Central memory CD8-positive, alpha-beta T cell (primary cell): ENCODE measurements at places on chromosomes 6 and 20.

DNA sequence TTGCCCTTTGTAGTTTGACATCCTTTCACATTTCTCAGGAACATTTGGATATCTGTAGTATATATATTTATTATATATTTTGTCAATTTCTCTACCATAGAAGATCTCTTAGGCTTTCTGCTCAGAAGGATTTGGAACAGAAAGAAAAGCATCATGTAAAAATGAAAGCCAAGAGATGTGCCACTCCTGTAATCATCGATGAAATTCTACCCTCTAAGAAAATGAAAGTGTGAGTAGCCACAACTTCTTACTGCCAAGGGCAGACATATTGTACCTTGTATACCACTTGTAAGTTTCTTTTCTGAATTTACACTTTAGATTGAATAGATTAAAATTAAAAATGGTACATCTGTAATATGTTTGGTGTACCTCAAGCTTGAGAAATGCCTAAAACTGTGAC lies 31.2 kb downstream of the TPX2 start:
- no peak for DNase-seq

- no peak for DNase-seq
Measured at GRCh38 chr20:59192533-59192896, 28.9 kb downstream of the ZNF831 start.

DNA sequence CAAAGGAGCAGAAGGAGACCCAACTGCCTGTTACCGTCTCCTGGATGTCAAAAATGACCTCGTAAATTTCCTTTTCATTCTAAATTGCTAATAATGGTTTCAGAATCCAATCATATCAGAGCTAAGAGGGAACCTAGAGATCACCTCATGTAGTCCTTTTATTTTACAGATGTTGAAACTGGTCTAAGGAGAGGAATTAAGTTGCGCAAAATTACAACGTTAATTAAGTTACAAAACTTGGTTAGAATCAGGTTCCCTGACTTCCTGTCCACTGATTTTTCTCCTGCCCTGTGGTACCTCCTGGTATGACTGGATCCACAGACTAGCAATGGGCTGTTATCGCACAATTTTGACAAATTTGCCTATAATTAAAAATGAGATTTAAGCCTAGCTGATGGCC lies 9.0 kb upstream of the STK38 start:
- DNase-seq = no peak

GRCh38 chr20:36050436-36051317 lies 82.3 kb downstream of the CNBD2 start:
- peak; percentile 62 for DNase-seq

- no peak for DNase-seq
Measured at GRCh38 chr6:87724983-87725811, 23.2 kb upstream of the AKIRIN2 start.

DNA sequence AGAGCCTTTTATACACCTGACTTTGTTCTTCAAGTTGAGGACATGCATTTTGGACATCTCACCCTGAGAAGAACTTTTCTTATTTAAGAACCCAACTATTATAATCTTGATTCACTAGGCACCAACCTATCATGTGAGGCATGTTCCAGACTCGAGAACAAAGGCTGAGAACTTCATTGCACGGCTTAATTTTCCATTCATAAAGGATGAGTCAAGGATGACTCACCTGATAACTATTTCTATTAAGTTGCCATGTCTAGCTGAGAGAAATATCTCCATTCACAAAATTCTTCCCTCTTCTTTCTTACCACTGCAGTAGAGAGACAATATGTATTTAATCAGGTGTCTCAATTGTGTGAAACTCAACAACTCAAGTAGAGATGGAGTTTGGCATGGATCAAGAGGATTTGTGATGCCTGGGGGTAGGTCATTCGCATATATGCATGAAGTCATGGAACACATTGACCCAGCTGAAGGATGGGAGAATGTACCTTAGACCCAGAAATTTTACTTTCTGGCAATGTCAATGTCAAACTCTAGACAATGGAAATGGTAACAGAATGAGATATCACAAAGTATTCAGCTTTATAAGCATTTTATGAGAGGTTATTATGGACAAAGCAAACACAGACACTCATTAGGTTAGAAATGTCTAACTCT lies 208.7 kb upstream of the PRND start:
- no peak for DNase-seq

DNA sequence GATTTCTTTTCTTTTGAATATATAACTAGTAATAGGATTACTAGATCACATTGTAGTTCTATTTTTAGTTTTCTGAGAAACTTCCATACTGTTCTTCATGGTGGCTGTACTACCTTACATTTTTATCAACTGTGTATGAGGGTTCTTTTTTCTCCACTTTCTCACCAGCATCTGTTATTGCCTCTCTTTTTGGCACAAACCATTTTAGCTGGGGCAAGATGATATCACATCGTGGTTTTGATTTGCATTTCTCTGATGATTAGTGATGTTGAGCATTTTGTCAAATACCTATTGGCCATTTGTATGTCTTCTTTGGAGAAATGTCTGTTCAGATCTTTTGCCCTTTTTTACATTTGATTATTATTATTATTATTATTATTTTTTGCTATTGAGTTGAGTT lies 86.1 kb upstream of the TCF21 start:
- no peak for DNase-seq

DNA sequence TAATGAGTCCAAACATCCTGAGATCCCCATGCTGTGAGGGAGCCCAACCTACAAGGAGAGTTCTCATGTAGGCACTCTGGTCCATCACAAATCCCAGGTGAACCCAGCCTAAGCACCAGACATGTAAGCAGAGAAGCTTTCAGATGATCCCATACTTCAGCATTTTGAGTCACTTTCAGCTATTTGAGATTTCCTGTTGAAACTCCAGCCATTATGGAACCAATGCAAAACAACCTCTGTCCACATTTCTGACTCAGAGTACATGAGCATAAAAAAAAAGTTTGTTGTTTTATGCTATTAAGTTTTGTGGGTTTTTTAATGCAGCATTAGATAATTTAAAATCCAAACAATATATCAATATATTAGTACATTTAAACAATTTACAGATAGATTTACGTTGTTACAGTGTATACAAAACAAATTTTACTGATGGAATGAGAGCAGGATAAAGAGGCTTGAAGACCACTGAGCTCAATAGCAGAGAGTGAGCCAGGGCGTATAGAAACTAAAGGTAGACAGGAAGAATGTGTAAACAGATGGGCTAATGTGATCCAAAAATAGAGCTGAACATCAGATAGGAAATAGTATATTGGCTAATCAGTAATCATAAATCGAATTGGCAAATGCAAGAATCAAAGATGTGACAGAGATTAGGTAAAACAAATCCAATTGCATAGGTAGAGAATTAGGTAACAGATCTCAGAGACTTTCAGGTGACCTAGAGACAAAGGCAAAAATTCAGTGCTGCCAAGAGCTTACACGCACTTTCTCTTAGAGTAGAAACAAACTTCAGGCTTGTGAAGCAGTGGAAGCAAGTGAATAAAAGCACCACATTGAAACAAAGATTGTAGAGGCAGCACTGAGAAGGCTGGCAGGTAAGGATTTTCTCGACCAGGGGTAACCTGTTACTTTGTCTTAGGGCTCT lies 36.2 kb upstream of the PLCB1 start:
- no peak for DNase-seq

DNA sequence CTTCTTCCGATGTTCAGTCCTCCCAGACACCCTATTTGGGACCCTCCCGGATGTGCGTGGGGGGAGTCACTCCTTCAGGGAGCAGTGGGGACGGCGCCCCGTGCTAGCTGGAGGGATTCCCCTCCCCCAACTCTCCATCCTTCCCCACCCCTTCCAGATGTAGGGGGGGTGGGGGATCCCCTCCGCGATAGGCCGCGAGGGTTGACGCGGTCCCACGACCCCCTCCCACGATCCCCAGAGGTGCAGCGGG lies 548 bp downstream of the GNL1 start:
- no peak for DNase-seq

GRCh38 chr20:38623061-38623460 lies 21.5 kb downstream of the ARHGAP40 start:
- no peak for DNase-seq

DNA sequence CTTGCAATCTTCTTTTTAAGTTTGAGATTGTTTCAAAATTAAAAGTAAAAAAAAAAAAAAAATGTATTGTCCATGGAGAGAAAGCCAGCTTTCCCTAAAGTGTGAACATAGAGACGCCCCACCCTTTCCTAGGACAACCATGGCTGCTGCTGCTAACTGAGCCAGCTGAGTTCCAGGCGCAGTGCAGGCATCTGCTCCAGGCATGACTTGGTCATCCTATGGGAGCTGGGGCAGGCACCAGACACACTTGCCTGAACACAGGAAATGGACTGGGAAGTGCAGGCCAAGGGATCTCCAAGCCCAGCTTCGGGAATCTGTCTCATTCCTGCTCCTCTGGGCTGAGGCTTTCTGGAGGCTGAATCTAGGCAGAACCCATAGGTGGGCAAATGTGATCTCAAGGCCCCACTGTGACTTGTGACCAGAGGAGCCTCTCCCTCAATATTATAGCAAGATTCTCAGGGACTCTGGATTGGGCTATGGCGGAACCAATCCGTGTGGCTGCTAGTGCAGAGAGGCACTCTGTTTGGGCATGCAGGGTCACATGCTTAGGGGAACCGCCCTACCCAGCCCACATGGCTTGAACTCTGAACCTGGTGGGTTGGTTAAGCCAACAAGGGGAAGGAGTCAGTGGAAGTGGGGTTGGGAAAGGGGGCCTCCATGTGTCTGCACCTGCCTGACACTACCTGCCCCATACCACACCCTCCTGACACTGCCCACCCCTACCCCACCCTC lies 138.2 kb upstream of the CST7 start:
- DNase-seq = no peak

DNA sequence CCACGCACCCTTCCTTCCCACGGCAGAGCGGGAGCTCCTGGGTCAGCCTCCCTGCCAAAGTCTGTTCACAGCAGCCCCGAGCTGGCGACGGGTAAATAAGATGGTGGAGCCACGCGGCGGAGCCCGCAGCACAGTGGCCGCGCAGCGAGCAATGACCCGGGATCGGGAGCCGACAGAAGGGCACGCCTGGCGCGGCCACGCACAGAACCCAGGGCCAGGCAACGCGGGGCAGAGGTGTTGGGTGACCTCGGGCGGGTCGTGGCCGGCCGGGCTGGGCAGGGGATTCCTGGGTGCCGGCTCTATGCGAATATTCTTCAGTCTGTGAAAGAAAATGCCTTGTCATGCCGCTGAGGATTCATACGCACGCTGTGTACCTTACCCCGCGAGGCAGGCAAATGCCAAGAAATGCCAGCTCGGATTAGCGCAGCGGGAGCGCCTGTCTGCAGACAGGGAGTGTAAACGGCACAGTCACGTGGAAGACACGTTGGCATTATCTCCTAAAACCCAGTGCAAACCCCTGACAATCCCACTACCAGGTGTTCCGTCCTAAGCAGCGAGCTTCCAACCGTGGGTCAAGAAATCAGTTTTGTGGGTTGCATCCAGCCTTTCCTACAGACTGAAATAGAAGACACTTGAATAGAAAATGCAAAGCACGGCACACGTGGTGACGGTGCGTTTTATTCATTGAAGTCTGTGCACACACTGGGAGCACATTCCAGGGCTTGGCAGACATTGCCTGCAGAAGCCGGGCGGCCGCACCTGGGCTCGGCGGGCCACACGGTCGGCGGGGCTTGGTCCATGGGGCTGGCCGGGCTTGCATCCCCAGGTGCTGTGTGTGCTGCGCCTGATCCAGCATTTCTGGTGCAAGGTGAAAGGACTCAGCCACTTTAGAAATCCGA lies 18.3 kb downstream of the CHRNA4 start:
- DNase-seq = no peak

DNA sequence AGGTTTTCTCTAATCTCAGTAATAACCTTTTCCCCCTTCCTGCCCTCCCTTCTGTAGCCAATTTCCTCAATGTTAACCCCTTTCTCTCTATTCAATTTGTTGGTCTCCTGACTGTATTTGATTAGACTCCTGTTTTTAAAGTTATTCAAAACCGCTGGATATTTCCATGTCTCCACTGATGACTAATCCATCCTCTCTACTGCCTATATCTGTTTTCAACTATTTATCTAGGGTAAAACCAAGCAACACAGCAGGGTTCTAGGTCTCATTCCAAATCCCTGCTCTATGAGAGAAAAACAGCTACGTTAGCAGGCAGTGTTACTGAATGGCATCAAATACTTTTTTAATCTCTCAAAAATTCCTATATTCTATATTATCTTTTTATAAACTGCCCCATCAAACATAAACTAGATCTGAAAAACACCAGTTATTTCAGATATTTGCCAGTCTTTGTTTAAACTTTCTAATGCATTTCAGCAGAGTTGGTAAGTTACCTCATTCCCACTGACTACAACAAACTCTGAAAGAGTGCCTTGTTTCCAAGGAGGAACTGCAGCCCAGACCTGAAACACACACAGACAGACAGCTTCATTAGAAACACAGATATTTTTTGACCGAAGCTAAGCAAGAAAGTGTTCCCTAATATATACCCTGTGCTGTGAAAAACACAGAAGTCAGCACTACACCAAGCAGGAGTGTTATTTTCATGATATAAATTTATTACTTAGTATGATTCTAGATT lies 8.2 kb downstream of the RTN4IP1 start:
- DNase-seq = no peak
